A549 treated with Mapracorat at 1 μM for 4 hours (cell line): ENCODE measurements at places on chromosomes 1 and 21. TPM values are rescaled to one million over a fixed set of nuclear protein-coding genes. Genes with fewer than 3 reads are reported as not detected.

Gene DSCAM
- total RNA-seq: not detected in 5 replicates

Gene SHE
- total RNA-seq: 0.07 to 0.13 TPM (median 0.10 TPM) in 5 replicates

Gene BGLAP
- 0.21 to 0.33 TPM (median 0.25 TPM) in 3 of 5 replicates, not detected in the others for total RNA-seq

Gene CENPL
- 11.9 to 15.1 TPM (median 12.8 TPM) in 5 replicates for total RNA-seq

Gene OR2L8
- not detected in 5 replicates for total RNA-seq

Gene ATP1A2
- 0.04 to 0.10 TPM (median 0.05 TPM) in 5 replicates for total RNA-seq

Gene SOD1
- 361 to 448 TPM (median 381 TPM) in 5 replicates for total RNA-seq

Gene C8B
- total RNA-seq: not detected in 5 replicates

Gene PLEKHN1
- total RNA-seq: 3.6 to 6.3 TPM (median 5.7 TPM) in 5 replicates

Gene CD101
- total RNA-seq: 0.11 to 0.36 TPM (median 0.23 TPM) in 5 replicates

Gene SLFNL1
- 0.04 TPM in 1 of 5 replicates, not detected in the others for total RNA-seq

Gene NHLH1
- 0.38 to 0.74 TPM (median 0.39 TPM) in 5 replicates for total RNA-seq
